ENCODE measurements at places on chromosomes 5 and 9.
A peak's percentile ranks its signal among the peaks of the same experiment; 100 is the strongest.

- no peak for DNase-seq
Observed at GRCh38 chr5:54671111-54671531, 153.6 kb downstream of the SNX18 start.

DNA sequence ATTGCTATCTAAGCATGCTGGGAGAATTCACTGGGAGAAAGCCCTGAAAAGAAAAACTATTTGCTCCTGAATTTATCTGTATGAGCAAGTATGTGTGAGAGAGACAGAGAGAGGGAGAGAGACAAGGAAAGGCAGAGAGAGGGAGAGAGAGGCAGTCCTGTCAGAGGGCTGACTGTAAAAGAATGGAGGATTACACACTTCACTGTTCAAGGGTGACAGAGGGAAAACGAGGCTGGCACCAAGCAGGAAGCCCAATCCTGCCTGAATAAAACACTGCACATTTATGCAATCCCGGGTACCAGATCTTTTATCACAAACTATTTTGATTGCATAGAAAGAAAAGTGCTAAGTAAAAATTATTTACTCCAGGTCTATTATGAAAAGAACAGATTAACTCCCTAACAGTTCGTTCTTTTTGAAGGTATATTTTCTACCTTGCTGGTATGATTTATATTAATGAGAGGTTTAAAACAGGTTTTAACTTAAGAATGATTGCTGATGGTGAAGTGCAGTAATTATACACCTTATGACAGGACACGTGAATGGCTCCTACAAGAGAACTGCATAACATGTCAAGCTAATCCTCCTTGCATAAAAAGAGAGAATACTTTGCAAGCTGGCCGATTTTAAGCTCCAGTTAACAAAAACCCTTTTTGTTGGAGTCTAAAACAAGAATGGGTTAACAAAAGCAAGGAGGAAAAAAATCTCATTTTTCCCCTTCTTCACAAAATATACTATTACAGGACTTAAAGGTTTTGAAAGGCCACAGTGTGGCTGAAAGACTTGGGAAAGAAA is 82.5 kb downstream of the NFIB start:
- DNase-seq, result no peak

- no peak for DNase-seq
Observed at GRCh38 chr9:122058709-122059108, 34.4 kb downstream of the TTLL11 start.

DNA sequence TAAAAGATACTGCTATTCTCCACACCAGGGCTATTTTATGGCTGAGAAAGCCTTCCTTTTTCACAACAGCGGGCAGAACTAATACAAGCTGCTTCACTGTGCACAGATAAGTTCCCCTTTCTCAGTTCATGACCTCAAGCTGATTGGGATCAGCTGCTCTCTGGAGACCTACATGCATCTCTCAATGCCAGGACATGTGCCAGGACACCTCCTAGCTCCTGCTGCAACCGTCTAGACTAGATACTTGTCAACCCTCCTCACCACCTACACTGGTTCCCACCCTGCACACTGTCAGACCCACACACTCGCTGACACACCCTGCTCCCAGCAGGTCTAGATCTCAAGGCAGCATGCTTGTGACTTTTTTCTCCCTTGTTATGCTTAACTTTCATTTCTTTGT is 39.8 kb downstream of the STARD4 start:
- DNase-seq, result no peak

DNA sequence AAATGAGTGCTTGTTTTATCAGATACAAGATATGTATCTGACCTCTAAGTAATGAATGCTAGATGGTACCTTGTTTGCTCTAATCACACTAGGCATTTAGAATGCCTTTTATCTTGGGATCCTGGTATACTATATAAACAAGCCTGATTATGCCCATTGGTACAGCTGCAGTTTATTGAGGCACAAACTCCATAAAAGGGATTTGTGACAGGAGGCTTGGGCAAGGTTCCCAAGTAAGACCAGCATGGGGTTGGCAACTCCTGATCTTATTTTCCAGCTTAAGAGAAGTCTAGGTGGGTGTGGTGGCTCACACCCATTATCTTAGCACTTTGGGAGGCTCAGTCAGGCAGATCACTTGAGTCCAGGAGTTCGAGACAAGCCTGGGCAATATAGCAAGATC is 93.9 kb upstream of the DMRT1 start:
- no peak for DNase-seq

GRCh38 chr5:165209101-165209727 is 1703.8 kb downstream of the MAT2B start:
- DNase-seq, result no peak

DNA sequence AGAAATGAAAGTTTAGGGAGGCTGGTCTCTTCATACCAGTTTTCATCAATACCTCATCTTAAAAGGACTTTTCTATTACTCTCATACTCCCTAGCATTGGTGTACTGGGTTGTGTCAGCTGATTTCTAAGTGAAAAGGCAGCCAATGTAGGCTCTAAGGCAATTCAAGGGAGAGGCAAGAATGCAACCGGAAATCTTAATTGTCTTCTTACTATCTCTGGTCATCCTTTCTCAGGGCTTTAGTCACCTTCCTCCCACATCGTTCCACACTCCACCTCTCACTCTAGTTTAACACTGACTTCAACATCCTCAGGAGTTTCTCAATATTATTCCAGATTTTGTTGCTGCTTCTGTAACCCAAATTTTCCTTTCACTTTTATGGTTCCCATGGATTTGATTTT is 281.8 kb upstream of the RFX3 start:
- DNase-seq, result no peak

DNA sequence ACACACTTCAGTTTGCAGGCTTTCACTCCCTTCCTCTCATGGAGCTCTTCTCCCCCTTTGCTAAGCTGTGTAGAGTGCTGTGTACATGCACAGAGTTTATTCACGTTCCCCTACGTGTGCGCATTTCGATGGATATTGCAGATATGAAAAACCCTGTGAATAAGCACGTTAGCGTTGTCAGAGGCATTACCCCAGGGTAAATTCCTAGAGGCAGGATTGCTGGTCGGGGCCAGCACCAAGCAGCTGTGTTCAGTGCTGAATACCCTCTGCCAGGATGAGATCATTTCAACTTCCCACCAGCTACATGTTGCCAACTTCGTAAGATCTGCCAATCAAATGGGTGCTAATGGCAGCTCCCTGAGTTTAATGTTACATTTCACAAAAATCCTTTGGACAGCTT is 172.3 kb upstream of the PPP1R26 start:
- DNase-seq, result no peak

- no peak for DNase-seq
Observed at GRCh38 chr9:7169717-7170389, 412.1 kb downstream of the KDM4C start.

DNA sequence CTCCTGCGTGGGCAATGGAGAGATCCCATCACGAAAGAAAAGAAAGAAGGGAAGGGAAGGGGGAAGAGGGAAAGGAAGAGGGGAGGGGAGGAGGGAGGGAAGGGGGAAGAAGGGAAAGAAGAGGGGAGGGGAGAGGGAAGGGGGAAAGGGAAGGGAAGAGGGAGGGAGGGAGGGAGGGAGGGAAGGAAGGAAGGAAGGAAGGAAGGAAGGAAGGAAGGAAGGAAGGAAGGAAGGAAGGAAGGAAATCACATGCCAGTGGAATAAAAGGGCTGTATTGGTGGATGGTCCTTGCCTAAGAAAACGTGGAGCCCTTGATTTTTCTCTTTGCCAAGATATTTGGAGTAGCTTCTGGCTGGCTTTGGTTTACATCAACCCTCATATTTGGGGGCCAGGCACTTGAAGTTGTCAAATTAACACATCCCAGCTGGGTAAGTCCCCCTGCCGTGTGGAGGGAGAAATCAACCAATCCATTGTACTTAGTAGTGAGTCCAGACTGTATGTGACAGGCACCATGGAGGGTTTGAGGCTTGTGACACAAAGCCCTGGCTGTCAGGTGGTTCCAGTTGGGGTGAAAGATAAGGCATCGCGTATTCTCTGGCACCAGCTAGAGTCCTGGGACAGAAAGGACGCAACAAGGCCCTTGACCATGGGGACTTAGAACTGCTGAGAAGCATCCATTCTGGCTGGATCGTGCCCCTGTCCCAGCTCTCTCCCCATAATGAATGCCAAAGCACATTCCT is 23.7 kb downstream of the IDNK start:
- DNase-seq, result no peak

DNA sequence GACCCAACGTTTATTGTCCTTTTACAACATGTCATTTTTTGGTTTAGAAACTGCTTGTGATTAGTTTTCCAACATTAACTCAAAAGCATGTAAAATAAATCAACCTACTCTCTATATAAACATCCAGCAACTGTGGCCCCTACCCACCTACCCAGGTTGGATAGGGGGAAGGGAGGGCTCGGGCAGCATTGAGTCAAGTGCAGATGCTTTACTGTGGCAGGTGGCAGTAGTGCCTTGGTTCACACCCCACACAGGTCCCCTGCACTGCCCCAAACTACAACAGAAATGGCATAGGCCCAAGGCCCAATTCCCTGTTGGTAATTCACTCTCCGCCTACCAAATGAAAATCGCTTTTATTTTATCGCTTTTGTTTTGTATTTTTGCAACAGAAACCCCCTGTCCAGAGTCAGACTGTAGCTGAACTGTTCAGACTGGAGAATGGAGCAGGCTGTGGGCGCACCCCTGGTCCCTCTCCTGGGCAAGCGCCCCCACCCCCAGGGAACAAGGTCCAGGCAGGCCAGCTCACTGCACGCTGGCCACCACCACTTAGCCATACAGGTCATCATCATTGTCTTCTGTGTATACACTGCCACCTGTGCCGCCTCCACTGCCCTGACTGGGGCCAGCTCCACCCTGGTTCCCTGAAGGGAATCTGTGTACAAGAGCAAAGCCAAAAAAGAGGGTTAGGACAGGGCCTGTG is 15.7 kb downstream of the VCP start:
- no peak for DNase-seq

- peak; percentile 15 for DNase-seq
Observed at GRCh38 chr9:1837453-1838084, 177.6 kb upstream of the SMARCA2 start.

DNA sequence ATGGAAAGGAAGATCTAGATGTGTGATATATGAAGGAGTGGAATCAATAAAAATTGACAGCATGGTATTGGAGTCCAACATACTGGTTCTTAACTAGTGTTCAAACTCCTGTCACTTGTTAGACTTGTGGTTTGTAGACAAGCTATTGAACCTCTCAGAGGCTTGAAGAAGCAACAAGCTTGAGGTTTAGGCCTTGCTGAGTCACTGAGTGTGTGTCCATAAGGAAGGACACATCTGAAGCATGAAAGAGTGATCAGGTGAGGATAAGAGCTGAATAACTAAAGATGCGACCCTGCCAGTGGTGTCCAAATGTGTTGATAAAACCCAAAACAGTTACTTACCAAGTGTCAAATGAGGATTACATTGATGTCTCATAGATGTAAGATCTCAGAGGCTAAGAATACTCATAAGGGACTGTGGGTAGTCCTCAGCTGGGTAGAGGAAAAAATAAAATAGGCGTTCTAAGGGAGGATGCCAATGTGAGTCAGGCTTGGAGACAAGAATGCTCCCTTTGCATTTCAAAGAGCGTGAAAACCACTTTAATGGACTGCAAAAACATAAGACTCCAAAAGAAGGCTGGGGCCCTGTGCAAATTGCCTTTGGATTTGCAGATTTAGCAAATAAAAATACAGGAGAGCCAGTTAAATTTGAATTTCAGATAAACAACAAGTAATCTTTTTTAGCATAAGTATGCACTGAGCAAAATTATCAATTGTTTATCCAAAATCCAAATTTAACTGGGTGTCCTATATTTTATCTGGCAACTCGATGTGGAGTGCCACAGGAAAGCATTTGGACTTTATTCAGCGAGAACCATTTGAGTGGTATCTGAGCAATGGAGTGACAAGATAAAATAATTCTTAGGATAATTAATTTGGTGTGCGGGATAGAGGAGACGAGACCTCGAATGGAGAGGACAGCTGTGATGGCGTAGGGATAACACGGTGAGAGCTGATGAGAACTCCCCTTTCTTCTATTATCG is 757.3 kb upstream of the WWC1 start:
- no peak for DNase-seq

- DNase-seq, result no peak
Observed at GRCh38 chr5:111453747-111454146, 58.6 kb downstream of the STARD4 start.

DNA sequence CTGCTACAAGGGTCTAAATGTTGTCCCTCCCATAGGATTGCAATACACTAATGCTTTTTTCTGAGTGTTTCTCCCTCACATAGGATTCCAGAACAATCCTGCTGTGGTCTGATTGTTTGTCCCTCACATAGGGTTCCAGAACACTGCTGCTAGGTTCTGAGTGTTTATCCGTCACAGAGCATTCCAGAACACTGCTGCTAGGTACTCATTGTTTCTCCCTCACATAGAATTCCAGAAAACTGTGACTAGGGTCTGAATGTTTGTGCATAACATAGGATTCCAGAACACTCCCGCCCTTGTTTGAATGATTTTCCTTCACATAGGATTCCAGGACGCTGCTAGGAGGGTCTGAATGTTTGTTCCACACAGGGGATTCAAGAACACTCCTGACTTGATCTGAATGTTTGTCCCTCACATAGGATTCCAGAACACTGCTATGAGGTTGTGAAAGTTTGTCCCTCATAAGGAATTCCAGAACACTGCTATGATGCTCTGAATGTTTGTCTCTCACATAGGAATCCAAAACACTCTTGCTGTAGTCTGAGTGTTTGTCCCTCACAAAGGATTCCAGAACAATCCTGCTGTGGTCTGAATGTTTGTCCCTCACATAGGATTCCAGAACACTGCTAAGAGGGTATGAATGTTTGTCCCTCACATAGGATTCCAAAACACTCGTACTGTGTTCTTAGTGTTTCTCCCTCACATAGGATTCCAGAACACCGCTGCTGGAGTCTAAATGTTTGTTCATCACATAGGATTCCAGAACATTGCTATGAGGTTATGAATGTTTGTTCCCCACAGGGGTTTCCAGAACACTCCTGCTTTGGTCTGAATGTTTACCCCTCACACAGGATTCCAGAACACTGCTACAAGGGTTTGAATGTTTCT is 213.5 kb downstream of the FOXD4L6 start:
- DNase-seq, result no peak

DNA sequence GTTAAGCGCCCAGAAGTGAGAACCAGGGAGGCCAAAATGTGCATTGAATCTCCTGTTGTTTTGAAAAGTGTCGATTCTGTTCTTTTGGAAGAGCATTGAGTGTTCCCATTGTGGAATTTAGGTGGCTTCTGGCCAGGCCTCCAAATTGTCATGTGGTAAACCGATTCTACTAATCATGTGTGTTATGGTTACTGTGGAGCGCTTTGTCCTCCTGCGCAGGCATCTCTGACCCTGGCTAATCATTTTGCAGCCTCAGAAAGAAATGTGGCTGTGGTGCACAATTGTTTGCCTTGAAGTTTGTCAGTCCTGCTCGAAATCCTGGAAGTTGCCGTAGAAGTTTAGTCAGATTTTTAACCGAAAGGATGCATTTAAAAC is 121.3 kb downstream of the RASGRF2 start:
- no peak for DNase-seq

Measured in stimulated activated CD4-positive, alpha-beta T cell treated with anti-CD3 and anti-CD28 coated beads, Interleukin-2, amount 100 ng/mL, for 24 hours (primary cell).